ENCODE measurements at places on chromosomes 7 and 10. TPM values are rescaled to one million over a fixed set of nuclear protein-coding genes. Genes with fewer than 3 reads are reported as not detected.

- DNase-seq: no peak
These were observed 255.3 kb downstream of the CELF2 start for GRCh38 chr10:11272915-11273389.

ACBD7 gene
- total RNA-seq: 0.80 TPM

DNA sequence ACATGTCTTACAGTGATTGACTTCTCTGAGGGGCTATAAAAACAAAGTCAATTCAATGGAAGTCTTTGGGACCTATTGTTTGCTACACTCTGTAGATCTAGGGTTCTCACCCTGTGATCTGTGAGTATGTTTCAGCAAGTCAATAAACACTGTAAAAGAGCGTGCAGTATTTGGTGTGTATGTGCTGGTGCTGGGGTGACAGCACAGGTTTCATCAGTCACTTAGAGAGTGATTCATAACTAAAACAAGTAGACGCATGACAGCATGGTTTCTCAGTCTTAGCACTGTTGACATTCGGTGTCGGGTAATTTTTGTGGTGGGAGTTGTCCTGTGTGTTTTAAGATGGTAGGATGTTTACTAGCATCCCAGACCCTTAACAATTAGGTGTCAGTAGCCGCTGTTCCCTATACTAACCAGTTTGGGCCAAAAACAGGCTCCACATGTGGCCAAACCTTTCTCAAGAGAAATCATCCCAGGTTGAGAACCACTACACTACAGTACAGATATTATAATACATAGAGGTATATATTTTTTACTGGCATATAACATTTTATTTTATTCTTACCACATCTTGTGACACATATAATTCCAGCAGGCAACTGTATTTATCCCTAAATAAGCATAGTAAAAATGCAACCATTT lies 411.8 kb downstream of the ARL4A start:
- DNase-seq: no peak

PIP4K2A gene
- 130 TPM for total RNA-seq

DNA sequence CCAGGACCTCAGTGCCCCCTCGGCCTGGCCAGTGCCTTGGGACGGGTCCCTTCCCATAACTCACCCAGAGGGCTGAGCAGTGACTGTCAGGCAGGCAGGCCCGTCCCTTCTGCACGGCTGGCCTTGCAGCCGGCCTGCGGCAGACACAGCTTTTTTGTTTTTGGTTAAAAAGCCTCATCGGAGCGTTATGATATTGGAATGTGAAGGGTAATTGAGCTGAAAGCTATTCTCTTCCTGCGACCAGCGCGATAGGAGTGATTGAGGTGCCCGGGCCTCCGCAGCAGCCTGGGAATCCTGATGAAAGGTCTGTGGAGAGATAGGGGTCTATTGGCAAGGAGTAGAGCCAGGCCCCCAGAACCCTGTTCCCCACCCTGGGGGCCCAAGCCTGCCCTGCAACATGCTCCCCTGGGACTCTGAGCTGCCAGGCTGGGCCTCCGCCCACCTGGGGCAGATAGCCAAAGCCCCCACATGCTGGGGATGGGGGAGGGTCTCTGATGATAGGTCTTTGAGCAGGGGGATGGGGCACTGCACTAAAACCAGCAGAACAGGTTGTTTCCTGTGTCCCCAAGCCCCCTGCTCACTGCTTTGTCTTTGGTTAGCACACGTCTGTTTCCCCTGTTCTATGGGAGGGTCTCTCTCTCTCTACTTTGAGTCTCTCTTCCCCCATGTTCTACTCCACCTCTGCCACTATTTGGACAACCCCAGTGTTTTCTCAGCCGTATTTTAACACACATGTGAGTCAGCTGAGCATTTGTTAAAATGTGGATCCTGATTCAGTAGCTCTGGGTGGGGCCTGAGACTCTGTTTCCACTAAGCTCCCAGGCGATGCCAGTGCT lies 131.9 kb downstream of the CDH23 start:
- no peak for DNase-seq

DNA sequence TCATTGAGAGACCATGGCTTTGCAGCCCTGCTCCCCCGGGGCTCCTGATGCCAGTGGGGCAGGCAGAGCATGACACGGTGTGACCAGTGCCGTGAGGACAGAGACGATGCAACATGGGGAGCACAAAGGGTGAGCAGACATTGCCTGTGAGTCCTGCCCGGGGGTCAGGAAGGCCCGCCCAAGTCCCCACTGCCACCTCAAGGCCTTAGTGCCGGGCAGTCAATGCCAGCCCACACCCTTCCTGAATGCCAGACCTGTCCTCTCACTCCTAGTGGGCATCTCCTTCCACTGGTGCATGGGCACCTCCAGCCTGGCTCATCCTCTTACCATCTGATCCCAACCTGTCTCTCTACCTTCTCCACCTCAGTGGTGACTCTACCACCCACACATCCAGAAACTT lies 157.9 kb upstream of the ZMIZ1 start:
- no peak for DNase-seq

TMEM184A gene
- total RNA-seq: not detected

LBX1 gene
- total RNA-seq: not detected

GRCh38 chr10:21336476-21337170 lies 188.9 kb downstream of the SKIDA1 start:
- no peak for DNase-seq

CSTF2T gene
- 29.3 TPM for total RNA-seq
